ENCODE measurements at places on chromosomes 3 and 15.

GRCh38 chr3:134462331-134462941 is 23.3 kb downstream of the ANAPC13 start:
- H3K27ac ChIP-seq = no peak overlapping the region
- H3K4me1 ChIP-seq = no peaks in the 10 kb centered on the region
- DNase-seq = no peak
- no peaks in the 10 kb centered on the region for H3K36me3 ChIP-seq
- H3K27me3 ChIP-seq = peaks cover 25% of the 10 kb centered on the region
- H3K4me3 ChIP-seq = no peak overlapping the region

DNA sequence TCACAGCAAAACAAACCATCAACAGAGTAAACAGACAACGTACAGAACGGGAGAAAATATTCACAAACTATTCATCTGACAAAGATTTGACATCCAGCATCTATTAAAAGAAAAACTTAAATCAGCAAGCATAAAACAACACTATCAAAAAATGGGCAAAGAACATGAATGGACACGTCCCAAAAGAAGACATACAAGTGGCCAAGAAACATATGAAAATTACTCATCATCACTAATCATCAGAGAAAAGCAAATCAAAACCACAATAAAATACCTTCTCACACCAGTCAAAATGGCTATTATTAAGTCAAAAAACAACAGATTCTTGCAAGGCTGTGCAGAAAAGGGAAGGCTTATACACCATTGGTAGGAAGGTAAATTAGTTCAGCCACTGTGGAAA is 13.7 kb upstream of the SERPINI2 start:
- H3K4me1 ChIP-seq = no peaks in the 10 kb centered on the region
- no peaks in the 10 kb centered on the region for H3K36me3 ChIP-seq
- no peak for DNase-seq
- no peak overlapping the region for H3K27ac ChIP-seq

DNA sequence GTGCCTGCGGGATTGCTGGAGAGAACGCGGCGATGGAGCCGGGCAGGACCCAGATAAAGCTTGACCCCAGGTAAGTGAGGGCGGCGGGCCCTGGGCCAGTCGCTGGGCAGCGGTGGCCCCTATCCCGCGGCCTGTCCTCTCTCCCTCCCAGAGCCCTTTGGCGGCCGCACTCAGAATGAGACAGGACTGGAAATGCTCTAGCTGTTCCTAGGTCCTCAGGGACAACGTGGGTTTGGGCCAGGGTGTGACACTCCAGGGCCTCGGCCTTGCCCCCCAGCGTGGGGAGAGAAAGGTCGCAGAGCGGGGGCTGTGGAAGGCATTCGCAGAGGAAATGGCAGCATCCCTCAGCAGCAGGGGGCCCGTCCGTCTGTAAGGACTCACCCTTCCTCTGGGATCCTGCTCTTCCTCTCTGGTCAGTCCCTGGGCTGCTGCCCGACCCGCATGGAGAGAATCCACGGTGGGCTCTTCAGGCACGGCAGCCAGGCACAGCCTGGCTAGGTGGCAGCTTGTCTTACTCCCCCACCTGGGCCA is 412 bp downstream of the SLC51A start:
- no peaks in the 10 kb centered on the region for H3K36me3 ChIP-seq
- peaks cover 19% of the 10 kb centered on the region for H3K4me1 ChIP-seq
- no peak overlapping the region for H3K27ac ChIP-seq
- DNase-seq = no peak

DNA sequence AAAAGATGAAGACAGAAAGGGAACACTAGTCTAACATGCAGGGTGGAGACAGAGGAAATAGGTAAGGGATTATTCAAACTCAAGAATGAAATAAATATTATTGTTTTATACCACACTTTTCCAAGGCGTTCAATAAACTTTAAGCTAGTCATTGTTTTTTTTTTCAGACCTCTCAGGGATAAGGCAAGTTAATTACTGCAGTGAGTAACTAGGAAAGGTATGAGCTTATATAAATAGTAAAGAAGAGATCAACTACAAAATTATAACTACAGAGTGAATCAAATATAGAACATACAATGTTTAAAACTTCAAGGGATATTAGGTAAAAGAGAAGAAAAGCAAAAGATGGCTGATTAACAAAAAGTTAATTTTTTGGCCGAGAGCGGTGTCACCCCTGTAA is 31.5 kb upstream of the XXYLT1 start:
- H3K27me3 ChIP-seq = no peaks in the 10 kb centered on the region
- H3K4me1 ChIP-seq = no peaks in the 10 kb centered on the region
- peaks cover 18% of the 10 kb centered on the region for H3K36me3 ChIP-seq
- H3K4me3 ChIP-seq = no peak overlapping the region
- no peak overlapping the region for H3K27ac ChIP-seq
- no peak for DNase-seq

Data from activated naive CD8-positive, alpha-beta T cell treated with anti-CD3 and anti-CD28 coated beads, Interleukin-2, amount 50 U/mL, for 24 hours (primary cell).